Femur (tissue), 1 donor: ENCODE measurements at places on chromosomes 13 and 19.

GRCh38 chr19:19595171-19595701 lies 23.3 kb downstream of the PBX4 start:
- DNase-seq = no peak

DNA sequence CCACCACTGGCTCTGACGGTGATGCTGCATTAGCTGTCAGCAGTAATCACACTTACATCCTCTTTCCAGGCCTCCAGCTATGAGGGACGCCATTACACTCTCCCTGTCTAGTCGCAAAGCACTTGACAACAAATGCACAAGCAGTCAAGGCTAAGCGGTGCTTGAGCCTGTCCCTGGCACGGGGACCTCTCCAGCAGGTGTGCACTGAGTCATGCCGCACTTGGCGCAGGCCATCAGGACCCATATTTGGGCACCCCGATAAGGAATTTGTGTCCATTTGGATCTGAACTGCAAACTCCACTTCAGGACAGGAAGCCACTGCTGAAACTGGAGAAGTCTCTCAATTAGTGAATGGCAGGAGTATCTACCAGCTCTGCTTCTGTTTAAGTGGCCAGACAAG lies 301.9 kb upstream of the OBI1 start:
- no peak for DNase-seq

- no peak for DNase-seq
Observed at GRCh38 chr19:7635670-7636069, 1.2 kb upstream of the STXBP2 start.

DNA sequence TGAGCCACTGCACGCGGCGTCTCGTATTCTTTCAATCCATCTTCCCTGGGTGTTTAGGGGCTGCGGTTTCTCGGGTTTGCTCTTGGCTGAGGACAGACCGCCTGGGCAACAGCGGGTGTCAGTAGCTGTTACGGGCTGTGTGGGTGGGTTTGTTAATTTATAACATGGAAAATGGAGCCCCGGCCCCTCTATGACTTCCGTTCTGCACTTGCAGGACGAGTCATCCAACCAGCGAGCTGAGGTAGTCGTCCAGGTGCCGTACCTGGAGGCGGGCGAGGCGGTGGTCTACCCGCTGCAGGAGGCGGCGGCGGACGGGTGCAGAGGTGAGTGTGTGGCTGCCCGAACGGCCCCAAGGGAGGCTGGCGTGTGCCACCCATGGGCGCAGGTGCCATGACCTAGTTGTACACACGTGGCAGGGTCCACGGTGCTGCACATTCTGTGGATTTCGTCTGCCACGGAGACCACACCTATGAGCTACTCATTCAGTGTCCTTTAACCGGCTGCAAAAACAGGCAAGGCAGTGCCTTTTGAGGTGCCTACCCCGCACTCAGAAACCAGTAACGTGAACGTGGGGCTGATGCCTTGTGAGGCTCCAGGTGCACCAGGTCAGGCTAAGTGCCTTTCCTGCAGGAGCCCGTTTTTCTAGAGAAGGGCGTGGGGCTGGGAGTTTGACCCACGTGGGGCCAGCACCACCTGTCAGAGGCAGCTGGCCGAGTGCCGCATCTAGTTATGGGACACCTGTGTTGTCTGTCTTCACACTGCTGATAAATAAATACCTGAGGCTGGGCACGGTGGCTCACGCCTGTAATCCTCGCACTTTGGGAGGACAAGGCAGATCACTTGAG lies 10.9 kb downstream of the POLR2E start:
- DNase-seq = no peak

DNA sequence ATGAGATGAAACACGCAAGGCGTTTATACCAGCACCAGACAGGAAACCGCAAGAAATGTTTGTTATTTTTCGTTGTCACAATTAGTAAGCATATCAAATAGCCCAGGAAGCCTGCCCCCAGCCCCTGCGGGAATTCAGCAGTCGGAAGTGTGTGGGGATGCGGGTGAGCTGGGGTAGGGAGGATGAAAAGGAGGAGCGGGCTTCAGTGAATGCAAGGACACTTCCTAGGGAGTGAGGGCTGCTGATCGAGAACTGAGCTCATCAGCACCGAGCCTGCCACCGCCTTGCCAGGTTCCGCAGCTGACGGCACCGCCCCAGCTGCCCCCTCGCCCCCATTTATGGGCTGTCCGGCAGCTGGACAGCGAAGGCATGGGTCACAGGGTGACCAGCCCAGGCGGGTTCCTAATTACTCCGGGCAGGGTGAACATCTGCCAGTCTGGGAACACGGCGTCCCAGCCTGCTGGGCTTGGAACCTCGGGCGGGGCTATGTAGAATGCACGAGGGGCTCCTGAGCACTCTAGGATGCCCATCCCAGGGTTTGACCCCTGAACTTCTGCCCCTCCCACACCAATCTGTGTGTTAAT lies 1.6 kb upstream of the BEST2 start:
- DNase-seq = no peak

GRCh38 chr13:41352935-41353840 lies 42.1 kb downstream of the NAA16 start:
- peak; percentile 36 for DNase-seq
